Hematopoietic multipotent progenitor cell treated with erythropoietin and hydrocortisone succinate and interleukin-3 and kit ligand, for 17 days (in vitro differentiated cells): ENCODE measurements at places on chromosomes 13 and 19.

DNA sequence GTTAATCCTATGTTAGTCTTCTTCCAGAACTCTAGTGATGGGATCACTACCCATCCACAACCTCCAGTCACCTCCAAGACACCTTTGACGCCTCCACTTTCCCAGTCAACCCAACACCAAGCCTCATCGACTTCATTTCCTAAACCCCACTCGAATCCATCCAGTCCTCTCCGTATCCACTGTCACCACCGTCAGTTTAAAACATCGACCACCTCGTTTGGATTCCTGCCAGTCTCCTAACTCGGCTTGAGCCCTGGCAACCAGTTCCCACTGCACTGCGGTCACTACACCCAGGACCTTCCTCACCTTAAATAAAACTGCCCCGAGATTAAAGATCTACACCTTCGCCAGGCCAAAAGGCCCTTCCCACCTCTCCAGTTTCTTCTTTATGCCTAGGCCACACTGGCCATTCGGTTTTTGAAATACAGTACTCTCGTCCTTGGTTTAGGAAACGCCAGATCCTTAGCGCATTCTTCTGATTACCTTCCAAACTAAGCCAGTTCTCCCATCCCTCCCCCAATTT lies 1.2 kb downstream of the MTIF3 start:
- DNase-seq, result no peak

DNA sequence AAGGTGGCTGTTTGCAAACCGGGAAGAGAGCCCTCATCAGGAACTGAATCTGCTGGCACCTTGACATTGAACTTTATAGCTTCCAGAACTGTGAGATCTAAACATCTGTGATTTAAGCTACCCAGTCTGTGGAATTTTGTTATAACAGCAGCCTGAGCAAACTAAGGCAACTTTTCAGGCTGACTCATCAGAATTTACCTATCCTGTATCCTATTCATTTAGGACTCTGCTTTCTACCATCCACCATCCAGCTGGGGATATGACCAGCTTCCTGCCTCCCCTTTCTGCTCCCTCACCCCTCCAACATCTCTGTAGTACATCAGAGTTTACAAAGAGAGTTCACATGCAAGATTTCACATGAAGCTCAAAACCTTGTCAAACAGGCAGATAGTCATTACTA lies 11.1 kb upstream of the CNMD start:
- DNase-seq, result no peak

GRCh38 chr13:98919566-98919965 lies 58.3 kb downstream of the DOCK9 start:
- no peak for DNase-seq

DNA sequence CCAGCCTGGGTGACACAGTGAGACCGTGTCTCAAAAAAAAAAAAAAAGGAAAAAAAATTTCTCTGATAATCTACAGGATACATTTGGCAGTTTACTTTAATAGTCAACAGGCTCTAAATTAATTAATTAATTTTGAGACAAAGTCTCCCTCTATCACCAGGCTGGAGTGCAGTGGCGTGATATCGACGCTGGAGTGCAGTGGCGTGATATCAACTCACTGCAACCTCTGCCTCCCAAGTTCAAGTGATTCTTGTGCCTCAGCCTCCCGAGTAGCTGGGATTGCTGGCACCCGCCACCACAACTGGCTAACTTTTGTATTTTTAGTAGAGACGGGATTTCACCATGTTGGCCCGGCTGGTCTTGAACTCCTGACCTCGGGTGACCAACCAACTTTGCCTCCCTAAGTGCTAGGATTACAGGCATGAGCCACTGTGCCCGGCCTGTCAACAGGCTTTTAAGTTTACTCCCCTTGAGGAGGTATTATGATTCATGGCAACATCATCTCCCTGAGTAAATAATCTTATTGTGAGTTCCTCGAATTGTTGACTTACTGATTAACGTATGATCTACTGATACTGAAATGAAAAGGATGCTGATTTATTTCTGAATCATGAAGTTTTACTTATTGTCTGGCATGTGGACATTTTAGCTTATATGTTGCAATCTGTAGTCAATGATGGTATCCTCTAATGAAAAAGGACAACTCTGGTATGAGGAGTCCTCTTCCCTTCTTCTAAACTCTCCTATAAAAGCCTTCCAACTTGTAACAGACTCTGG lies 21.3 kb upstream of the MTRF1 start:
- DNase-seq, result no peak

- DNase-seq, result peak; percentile 69
Observed at GRCh38 chr19:45016388-45017314, 15.4 kb downstream of the RELB start.

DNA sequence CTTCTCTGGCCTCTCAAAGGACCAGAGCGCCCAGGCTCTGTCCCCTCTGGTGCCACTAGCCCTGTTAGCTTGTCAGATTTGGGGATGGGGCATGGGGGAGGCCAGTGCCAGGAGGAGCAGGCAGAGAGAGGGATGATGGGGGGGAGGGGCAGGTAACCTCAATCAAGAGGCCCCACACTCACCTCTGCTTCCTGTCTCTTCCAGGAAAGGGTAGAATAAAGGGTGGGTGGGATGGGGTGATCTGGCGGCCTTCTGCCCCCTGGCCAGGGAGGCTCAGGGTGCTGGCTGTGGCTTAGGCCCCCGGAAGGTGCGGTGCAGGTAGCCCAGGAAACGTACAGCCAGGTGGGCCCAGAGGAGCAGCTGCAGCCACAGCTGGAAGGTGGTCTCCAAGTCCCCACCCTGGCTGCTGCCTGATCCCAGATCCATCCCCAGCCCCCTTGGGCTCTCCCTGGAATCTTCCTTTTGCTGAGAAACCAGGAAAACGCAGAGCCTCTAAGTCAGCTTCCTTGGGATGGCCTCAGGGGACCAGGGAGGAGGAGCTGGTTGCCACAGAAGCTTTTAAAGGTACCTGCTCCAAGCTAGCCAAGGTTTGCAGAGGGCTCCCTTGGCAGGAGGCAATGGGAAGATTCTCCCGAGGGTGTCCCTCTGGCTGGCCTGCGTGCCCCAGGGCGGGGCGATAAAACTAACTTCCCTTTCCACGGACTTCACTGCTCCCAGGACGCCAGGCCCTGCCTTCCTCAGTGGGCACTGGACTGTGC lies 5.3 kb downstream of the PRKACA start:
- no peak for DNase-seq

- DNase-seq, result no peak
Observed at GRCh38 chr19:33063356-33063752, 1.3 kb downstream of the RHPN2 start.

DNA sequence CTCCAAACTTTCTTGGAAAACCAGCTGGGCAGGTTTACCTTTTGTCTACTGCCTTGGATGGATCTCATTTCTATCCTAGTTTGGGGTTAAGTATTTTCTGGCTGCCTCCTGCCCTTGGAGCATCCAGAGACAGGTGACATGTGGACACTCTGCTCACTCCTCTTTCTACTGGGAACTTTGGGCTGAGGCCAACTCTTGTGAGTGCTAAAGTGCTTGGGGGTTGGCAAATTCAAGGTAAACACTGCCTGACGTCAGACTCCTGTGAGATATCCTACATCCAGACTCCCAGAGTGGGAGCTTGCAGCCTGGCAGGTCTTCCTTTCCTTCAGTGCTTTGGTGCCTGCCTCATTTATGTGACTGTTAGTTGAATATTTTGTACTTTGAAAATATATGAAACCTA lies 388.1 kb downstream of the KCNRG start:
- DNase-seq, result no peak

- no peak for DNase-seq
Observed at GRCh38 chr19:48302600-48302959, 22.8 kb upstream of the EMP3 start.

- no peak for DNase-seq
Observed at GRCh38 chr13:30730526-30730925, 4.8 kb upstream of the ALOX5AP start.

DNA sequence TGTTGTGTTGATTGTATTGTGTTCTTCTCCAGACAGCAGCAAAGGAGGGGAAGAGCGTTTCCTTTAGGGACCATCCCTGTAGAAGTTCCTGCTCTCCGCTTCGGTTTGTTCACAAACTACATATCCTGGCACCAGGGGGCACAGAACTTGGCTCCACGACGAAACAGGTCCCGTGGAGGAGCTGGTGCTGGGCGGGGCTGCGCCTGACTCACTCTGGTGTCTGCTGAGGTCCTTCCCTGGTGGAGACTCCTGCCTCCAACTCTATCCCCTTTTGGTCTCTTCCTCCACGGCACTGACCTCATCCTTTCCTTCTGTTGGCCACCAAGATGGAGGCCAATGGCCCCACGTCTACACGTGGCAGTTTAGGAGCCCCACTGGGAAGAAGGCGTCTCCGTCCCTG lies 14.7 kb downstream of the TMPRSS9 start:
- no peak for DNase-seq

DNA sequence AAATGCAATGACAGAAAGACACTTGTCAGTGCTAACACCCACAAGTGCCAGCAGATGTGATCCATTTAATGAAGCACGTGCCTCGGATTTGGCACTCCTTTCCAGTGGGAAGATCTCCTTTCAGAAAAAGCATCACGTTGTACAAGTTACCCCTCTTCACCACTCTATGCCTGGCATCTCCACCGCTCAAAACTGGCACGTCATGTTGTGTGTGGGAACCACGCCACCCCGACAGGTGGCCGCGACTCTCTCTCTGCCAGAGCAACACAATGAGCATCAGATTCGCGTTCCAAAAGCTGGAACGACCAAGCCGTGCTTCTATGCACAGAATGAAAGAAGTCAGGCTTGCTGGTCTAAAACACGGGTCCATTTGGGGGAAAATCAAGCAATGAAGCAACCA lies 24.3 kb downstream of the TMTC4 start:
- DNase-seq, result no peak

GRCh38 chr19:39334444-39334976 lies 1.3 kb downstream of the GMFG start:
- DNase-seq, result no peak

DNA sequence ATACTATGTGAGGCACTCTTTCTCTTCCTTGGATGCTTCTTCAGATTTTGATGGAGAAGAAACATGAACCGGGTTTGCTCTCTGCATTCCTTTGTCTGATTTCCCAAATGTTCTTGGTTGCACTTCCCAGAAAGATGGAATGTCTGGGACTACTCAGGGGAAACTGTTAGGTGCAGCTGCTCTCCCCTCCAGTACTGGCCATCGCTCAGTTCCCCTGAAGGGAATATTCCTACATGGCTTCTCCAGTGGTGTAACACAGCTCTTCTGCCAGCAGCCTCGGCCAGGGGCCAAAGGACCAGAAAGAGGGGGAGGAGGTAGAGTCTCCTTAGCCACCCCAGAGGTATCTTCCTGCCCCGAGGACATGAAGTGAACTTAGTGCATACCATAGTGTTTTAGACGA lies 33.5 kb upstream of the SPRY2 start:
- no peak for DNase-seq

DNA sequence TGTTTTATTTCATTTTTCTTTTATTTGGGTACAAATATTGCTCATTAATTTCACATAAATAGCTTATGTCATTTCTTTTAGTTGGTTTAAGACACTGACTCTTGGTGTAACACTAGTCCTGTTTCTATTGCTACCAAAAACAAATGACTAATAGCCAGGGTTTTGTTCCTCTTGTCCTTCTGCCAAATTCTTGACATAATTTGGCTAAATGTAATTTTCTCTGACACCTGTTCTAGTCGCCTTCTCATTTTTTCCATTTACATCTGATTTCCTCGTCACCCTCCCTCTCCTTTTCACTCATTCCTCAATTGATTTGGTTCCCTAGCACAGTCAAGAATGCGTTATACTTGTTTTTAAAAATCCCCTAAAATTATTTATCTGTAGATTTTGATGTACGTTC lies 1718.7 kb downstream of the EFNB2 start:
- no peak for DNase-seq

DNA sequence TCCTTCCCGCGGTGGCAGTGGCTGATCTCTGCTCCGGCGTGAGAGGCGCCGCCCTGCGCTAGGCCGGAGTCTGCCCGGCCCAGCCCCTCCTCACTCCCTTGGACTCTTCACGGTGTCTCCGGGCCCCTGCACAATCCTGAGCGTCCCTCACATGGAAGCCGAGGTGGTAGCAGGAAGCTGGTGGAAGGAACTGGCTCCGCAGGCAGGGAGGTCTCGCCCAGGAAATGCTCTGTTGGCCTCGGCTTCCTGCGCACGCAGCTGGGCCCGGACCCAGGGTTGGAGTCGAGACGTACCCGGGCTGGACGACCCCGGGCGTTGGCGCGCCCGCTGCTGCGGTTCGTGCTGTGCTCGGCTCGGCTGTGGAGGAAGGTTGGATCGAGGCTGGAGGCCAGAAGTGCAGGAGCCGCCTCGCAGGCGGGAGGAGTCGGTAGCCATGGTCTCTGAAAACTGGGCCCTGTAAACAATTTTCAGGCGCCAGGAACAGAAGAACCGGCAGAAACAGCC lies 46.3 kb downstream of the ZNF724 start:
- no peak for DNase-seq

DNA sequence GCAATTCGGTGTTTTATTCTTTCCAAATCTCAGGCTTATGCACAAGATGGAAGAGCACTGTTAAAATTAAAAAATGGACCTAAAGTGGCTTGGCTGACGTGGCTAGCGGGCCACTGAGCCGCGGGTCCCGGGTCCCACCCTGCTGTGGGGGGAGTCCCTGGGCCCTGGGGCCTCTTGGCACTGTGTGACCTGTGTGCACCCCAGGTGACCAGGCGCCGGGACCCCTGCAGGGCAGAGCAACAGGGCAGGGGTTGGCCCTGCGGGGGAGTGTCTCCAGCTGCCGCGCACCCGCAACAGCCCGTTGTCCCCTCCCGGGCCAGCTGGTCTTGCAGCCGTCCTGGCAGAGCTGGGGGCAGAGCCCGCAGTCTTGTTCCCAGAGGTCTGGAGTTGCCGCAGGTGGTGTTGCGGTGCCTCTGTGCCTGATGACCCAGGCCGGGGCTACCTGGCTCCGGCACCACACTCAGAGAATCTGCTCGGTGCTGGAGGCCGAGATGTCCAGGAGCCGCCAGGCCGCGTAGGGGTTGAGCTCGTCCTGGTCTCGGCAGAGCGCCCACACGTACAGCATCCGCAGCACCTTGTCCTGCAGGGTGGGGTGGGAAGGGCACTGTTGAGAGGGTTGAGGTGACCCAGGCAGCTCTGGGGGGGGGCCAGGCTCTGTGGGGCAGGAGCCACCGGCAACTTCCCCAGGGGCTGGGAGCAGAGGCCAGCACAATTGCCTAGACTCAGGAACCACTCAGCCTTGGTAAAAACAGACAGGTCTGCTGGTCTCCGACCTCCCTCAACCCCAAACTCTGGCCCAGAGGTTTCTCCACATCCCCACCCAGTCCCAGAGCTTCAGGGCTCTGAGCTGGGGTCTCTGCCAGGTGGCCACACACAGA lies 1.0 kb upstream of the CTXN1 start:
- DNase-seq, result no peak

- no peak for DNase-seq
Observed at GRCh38 chr19:18444513-18444912, 6.6 kb upstream of the ISYNA1 start.

GRCh38 chr13:72151241-72151640 lies 284.2 kb upstream of the DACH1 start:
- DNase-seq, result no peak

DNA sequence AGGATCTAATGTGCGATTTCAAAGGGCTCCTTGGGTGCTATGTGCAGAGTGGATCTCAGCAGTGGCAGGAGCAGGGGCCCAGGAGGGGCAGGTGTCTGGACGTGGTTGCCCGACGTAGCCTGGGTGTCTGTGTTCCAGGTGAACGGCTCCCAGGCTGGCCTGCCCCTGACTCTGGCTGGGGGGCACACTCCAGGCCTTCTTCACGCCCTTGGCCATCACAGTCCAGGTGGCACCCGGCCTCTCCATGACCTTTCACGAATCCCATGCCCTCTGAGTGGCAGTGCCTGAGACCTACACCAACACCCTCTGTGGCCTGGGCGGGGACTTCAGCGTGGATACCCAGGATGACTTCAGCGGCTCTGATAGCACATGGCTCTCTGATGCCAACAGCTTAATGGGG lies 11.3 kb upstream of the FXYD3 start:
- no peak for DNase-seq

- DNase-seq, result no peak
Observed at GRCh38 chr13:25932365-25932764, 119.5 kb downstream of the SHISA2 start.
